Hematopoietic multipotent progenitor cell treated with erythropoietin and hydrocortisone succinate and interleukin-3 and kit ligand, for 4 days (in vitro differentiated cells): ENCODE measurements at places on chromosomes 7 and 10.

DNA sequence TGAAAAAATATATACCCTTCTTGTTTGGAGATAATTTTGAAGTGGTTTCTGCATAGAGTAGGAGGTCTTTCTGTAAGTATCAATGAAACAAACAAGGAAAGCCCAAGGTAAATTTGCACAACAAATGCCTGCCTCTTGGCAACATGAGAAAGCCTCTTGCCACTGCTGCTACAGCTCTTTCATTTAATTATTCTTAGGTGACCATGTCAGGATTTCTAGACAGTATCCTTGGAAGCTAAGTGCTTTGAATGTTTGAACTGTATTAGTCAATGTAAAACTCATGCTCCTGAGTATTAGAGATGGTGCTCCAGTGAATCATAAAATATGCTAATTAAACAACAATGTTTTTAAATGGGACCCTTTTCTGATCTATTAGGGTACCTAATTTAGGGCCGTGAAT is 81.2 kb upstream of the ITGB1 start:
- DNase-seq, result no peak

- no peak for DNase-seq
Observed at GRCh38 chr7:40348126-40348728, 213.4 kb downstream of the SUGCT start.

DNA sequence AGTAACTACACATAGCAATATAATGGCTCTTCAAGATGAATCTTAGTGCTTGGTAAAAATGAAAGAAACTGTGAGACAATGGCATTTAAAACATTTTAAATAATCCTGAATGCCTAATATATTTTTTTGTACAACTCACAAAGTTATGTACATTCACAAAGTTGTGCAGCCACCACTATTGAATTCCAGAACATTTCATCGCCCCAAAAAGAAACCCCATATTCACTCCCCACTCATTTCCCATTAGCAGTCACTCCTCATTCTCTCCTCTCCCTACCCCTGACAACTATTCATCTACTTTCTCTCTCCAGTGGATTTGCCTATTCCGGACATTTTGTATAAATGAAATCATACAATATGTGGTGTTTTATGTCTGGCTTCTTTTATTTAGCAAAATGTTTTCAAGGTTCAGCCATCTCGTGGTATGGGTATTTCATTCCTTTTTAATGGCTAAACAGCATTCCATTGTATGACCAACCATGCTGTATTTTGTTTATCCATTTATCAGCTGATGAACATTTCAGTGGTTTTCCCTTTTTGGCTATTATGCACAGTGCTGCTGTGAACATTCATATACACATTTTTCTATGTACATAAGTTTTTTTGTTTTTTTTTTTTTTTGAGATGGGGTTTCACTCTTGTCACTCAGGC is 34.7 kb downstream of the ENTPD7 start:
- no peak for DNase-seq

GRCh38 chr10:47033081-47033480 is 121.9 kb downstream of the PTPN20 start:
- DNase-seq, result no peak

GRCh38 chr10:132589015-132589414 is 51.4 kb downstream of the INPP5A start:
- no peak for DNase-seq

- DNase-seq, result no peak
Observed at GRCh38 chr7:5501465-5501864, 77.8 kb upstream of the TNRC18 start.

DNA sequence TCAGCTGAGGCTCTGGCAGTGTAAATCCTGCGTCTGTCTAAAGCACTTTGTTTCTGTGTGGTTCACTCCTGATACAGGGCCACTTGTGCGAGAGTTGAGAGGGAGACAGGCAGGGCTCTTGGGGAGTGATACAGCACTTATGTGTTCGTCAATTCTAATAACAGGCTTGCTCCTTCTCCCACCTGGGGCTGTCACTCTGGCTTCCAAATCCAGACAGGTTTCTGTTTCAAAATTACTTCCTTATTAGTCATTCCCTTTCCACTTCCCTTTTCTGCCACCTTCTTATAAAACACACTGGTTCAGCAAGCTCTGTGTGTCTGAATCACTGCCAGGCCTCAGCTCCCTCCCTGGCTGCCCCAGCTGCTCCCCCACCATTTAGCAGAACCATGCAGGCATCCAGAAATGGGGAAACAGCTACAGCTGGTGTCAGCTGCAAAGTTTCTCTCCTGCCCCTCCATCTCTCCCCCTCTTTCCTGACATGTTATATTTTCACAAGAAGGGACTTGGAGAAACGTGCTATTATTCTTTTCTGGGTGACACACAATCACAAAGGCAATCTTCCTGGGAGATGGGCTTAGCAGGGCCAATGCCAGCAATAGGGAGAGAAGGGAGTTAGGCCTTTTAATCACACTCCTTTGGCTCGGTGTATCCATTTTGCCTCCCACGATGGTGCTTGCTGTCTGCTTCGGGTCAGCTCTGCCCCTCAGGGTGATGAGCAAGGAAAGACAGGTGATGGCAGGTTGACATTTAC is 58.4 kb upstream of the ZNRF2 start:
- DNase-seq, result peak; percentile 89

DNA sequence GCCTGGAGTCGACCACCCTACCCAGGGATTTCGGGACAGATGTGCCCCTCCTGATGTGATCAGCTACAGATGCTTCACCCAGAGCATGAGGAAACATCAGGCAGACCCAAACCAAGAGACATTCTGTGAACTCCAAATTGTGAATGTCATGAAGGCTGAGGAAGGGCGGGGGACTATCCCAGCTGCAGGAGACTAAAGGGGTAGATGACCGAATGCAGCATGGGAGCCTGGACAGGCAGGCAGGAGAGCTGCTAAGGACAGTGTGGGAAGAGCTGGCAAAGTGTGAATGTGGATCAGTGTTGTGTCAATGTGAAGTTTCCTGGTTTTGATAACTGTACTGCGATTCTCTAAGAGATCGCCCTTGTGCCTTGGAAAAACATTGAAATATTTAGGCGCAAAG is 19.2 kb upstream of the DRGX start:
- DNase-seq, result no peak

DNA sequence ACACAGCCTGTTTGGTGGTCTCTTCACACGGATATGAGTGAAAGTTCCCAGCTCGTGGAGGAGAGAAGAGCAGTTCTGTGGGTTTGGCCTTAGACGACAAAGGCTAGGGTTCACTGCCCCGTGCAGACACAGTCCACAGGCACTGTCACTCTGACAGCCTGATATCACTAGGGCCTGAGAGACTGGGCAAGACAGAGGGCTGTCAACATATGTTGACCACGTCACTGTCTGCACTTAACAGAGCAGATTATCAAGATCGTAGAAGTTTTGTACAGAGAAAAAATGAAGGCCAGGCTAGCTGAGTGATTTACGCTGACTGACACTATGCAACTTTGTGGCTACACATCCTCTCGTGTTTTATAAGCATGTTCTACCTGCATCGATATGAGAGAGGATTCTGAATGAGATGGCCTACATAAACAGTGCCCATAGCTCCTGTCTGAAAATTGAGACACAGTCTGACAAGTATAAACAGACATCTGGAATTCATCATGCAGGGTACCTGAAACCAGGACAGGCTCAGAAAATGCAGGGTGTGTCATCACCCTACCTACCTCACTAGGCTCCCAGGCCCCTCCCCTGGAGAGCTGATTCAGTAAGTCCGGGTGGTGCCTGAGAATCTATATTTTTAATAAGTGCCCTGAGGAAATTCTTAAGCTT is 120.0 kb downstream of the SGMS1 start:
- no peak for DNase-seq

DNA sequence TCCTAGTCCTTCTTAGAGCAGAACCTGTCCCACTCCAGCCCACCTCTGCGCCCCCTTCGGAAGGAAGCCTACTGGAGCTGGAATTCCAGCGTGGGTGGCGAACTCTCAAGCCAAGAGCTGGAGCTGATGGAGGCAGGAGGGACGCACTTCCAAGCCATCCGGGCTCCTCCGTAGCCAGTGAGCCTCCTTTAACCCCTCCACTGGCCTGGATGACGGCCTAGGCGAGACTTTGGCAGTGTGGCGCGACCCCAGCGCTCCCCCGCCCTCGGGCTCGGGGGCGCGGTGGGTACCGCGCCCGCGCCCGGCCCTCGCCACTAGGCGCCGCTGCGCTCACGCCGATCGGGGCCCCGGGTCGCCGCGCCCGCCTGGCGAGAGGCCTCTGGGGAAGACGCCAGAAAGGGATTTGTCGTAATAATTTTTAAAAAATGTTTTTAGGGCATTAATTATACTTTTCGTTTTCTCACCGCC is 5.1 kb upstream of the EMX2 start:
- peak; percentile 64 for DNase-seq

DNA sequence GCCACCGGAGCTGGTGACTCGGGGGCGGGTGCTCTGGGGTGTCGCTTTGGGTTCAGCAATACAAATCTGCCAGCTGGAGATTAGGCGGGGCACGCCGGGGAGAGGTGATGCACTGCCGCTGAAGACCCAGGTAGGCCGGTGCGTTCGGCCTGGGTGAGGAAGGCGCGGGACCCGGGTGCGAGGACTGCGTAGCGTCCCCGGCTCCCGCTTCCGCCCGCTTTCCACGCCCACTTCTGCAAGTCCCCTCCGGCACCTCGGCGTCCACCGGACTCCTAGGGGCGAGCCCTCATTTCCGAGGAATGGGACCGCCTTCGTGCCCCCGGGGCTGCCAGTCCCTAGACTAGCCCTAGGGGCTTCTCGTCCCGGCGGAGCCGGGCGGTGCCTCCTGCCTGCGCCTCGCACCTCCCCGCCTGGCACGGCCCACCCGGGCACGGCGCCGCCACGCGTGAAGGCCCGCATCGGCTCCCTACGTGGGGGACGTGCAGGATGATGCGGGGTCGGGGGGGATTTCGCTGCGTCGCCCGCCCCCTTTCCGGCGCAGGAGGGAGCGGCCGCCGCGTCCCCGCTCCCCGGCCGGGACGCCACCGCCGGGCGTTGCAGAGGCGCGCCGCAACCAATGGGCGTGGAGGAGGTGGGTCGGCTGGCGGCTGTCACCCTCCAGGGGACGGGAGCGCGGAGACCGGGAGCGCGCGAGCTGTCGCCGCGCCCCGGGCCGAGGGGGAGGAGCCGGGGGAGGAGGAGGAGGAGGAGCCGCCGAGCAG is 40.0 kb downstream of the HK1 start:
- peak; percentile 97 for DNase-seq
